ENCODE measurements at places on chromosomes 1 and 21.

- no peaks in the 10 kb centered on the region for H3K4me1 ChIP-seq
- H3K36me3 ChIP-seq: no peaks in the 10 kb centered on the region
- no peak overlapping the region for H3K27ac ChIP-seq
- H3K4me3 ChIP-seq: no peak overlapping the region
Observed at GRCh38 chr1:165439330-165439729, 5.6 kb downstream of the RXRG start.

GRCh38 chr1:195005338-195005737, 1602.9 kb downstream of the KCNT2 start:
- no peak overlapping the region for H3K4me3 ChIP-seq
- no peaks in the 10 kb centered on the region for H3K4me1 ChIP-seq
- no peaks in the 10 kb centered on the region for H3K36me3 ChIP-seq

DNA sequence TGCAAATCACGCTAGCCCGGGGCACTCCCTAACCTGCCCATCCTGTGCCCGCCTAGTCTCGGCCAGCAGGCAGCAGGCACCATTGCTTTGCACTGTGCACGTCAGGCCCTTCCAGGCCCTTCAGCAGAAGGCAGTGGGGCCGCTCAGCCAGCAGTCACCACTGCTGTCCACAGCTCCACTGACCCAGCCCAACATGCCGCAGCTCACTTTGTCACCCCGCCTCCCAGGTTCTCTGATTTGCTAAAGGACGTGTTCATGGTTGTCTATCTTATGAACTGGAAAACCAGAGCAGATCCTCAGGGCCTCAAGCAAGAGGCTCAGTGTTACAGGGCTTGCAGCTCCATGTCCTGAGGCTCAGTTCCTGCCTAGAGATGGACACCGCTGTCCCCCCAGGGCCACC, 14.2 kb upstream of the SPOCD1 start:
- H3K4me3 ChIP-seq: no peak overlapping the region
- no peak overlapping the region for H3K27ac ChIP-seq
- H3K4me1 ChIP-seq: peaks cover 22% of the 10 kb centered on the region
- no peaks in the 10 kb centered on the region for H3K27me3 ChIP-seq
- DNase-seq: no peak

DNA sequence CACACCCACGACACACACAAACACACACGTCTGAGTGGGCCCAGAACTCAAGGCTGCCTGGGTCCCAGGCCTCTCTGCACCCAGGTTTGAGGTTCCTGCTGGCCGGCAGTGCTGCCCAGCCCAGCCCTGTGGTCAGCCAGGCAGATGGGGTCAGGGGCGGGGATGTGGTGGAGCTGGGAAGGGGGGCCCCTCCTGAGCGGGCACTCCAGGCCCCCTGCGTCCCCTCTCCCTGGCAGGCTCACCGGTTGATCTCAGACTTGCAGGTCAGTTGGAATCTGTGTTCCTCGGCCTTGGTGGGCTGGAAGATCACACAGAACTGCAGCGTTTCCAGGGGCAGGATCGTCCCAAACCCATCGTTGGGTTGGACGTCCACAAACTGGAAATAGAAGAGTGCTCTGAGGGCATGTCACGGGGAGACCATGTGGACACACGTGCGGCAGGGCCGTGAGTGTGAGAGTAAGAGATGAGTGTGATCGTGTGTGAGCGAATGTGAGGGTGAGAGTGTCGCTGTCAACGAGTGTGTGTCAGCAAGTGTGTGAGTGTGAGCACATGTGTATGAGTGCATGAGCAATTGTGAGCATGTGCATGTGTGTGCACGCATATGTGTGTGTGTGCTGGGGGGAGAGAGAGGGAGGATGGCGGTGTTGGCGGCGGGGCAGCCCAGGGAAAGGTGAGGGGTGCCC, 19.7 kb upstream of the TMEM52 start:
- DNase-seq: no peak
- no peaks in the 10 kb centered on the region for H3K36me3 ChIP-seq
- H3K4me3 ChIP-seq: no peak overlapping the region
- no peak overlapping the region for H3K27ac ChIP-seq

DNA sequence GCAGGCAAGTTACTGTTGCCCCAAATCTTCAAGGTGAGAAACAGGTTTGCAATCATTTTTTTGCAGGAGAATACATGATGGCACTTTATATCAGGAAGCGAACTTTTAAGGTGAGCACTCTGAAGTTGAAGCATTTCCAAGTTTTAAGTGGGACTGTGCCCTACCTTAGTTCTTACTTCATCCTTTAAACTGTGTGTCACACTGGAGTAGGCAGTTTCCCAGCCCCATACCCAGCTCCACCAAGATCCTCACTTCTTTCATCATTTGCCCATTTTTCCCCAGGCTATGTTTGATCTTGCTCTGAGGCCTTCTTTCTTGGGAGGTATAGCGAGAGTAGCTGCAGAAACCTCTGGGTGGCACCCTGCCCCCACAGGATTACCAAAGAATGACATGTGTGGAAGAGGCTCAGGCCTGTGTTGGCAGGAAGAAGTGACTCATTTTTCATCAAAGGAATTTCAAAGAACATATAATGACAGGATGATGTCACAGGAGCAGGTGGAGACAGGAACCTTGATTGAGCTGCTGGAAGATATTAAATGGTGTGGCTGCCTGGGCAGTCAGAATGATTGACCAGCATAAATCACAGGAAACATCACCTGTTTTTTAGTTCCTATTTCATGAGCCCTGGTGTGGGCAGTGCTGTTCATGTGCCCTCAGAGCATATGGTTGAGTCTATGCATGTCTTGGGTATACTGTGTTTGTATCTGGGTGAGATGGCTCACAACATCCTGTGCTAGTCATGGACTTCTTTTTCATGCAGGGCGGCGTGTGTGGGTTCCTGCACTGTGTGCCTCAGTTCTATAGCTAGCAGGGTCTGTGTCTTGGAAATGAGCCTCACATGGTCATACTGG, 20.8 kb upstream of the MACF1 start:
- no peak overlapping the region for H3K4me3 ChIP-seq
- peak overlapping the region; percentile 71 for H3K27ac ChIP-seq
- H3K4me1 ChIP-seq: peaks cover 20% of the 10 kb centered on the region
- DNase-seq: peak; percentile 67

All from effector memory CD4-positive, alpha-beta T cell (primary cell).